Uterus (tissue), 4 donors: ENCODE measurements at places on chromosomes 6 and 20.

DNA sequence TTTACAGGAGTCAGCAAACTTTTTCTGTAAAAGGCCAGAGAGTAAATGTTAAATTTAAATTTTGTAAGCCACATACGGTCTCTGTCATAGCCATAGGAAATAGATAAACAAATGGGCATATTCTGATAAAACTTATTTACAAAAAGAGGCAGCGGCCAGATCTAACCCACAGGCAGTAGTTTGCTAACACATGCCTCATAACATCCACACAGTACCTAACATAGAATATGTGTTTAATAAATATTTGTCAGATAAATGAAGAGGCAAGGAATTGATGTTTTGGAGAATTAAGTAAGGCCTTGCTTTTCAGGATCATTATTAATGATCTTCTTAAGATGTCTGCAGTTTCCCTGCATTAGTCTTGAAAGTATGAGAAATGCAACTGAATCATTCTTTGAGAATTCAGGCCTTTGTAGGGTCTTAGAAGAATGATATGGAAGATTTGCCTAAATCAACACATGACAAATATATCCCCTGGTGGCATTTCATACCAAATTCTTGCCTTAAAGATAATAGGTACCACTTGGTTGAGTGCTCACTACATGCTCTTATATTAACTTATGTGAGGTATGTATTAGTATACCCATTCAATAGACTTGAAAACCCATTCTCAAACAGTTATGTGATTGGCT, 39.3 kb upstream of the TRAM2 start:
- DNase-seq = no peak
- no peaks in the 10 kb centered on the region for H3K4me1 ChIP-seq
- H3K27ac ChIP-seq = no peak overlapping the region
- no peaks in the 10 kb centered on the region for H3K36me3 ChIP-seq

DNA sequence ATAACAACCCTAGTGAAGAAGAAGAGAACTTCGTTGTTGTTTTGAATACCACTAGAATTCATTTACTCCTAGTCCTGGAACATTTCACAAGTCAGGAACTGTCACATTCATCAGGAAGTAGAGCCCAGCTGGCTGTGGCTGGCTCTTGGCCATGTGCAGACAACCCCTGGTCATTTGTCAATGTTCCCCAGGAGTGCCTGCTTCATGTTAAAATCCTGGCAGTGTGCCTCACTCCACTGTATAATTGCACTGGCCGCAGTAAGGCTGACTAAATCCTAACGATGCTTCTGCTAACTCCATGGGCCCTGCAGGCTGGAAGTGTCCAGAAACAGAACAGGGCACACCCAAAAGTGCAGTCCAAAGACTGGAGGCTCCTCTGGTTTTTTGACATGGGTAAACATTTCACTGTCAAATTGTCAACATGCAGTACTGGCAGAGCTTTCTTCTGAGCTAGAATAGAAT, 41.5 kb upstream of the ADGRF1 start:
- DNase-seq = peak; percentile 97
- no peaks in the 10 kb centered on the region for H3K36me3 ChIP-seq
- H3K27ac ChIP-seq = peak overlapping the region; percentile 52
- no peaks in the 10 kb centered on the region for H3K4me1 ChIP-seq

GRCh38 chr20:51532577-51533191, 9.8 kb downstream of the NFATC2 start:
- H3K4me1 ChIP-seq = no peaks in the 10 kb centered on the region
- DNase-seq = no peak
- no peak overlapping the region for H3K4me3 ChIP-seq

- no peak overlapping the region for H3K27ac ChIP-seq
- H3K4me1 ChIP-seq = no peaks in the 10 kb centered on the region
- no peak for DNase-seq
- no peaks in the 10 kb centered on the region for H3K36me3 ChIP-seq
Measured at GRCh38 chr6:105985098-105985815, 100.9 kb upstream of the PRDM1 start.

DNA sequence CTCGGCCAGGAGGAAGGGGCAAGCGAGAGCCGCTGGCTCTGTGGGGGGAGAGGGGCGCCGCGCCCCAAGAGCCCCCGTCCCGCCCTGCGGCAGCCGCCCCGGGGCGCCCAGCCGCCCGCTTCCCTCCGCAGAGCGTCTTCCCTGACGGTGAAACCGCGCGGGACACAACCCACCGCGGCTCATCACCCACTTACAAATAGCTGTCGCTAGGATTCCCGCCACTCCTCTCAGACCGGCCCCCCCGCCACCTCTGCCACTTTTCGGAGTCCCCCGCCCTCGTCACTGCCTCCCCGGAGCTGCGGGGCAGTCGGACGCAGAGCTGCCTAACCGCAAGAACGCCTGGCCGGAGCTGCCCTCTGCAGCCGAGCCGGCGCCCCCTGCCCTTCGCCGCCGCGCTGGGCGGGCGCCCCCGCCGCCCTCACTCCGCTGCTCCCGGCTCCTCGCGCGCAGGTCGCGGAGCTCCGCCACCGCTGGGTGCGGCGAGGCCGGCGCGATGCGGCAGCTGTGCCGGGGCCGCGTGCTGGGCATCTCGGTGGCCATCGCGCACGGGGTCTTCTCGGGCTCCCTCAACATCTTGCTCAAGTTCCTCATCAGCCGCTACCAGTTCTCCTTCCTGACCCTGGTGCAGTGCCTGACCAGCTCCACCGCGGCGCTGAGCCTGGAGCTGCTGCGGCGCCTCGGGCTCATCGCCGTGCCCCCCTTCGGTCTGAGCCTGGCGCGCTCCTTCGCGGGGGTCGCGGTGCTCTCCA, at the start of gene SLC35D3:
Gene SLC35D3 (plus strand): TSS at position 366 of the 749 bp plus-strand sequence. CDS start 128 bp downstream, at position 494.
- H3K36me3 ChIP-seq = no peaks in the 10 kb centered on the region
- no peaks in the 10 kb centered on the region for H3K4me1 ChIP-seq
- H3K27me3 ChIP-seq = peaks cover 19% of the 10 kb centered on the region

DNA sequence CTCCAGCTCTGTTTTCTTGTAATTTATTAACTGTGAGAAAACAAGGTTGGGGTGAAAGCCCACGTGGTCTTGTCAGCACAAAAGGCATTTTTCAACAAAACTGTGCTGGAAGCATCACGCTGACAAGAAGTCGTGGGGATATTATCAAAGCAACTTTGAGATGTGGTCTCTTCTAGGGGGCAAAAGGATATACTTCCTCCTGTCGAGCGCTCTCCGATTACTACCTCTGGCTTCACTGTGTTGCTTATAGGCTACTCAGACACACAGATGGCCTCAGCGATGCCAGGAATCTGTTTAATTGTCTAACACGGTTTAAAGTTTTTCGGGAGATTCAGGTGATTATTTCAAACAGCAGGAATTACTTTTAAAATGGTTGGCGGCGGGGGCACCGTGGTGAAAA, 275.9 kb upstream of the SOX4 start:
- DNase-seq = no peak
- H3K27ac ChIP-seq = no peak overlapping the region
- H3K4me3 ChIP-seq = no peak overlapping the region
- H3K36me3 ChIP-seq = no peaks in the 10 kb centered on the region
- no peaks in the 10 kb centered on the region for H3K4me1 ChIP-seq

- H3K4me3 ChIP-seq = no peak overlapping the region
- H3K36me3 ChIP-seq = no peaks in the 10 kb centered on the region
- no peak for DNase-seq
- H3K27me3 ChIP-seq = no peaks in the 10 kb centered on the region
- no peaks in the 10 kb centered on the region for H3K4me1 ChIP-seq
Measured at GRCh38 chr6:12592634-12593033, 123.9 kb upstream of the PHACTR1 start.

- no peak for DNase-seq
- no peak overlapping the region for H3K4me3 ChIP-seq
- no peaks in the 10 kb centered on the region for H3K27me3 ChIP-seq
Measured at GRCh38 chr6:80508885-80509630, 402.6 kb downstream of the BCKDHB start.

- no peaks in the 10 kb centered on the region for H3K27me3 ChIP-seq
- H3K36me3 ChIP-seq = no peaks in the 10 kb centered on the region
- H3K4me1 ChIP-seq = no peaks in the 10 kb centered on the region
- no peak overlapping the region for H3K4me3 ChIP-seq
- DNase-seq = no peak
Measured at GRCh38 chr6:93327857-93328256, 91.5 kb downstream of the EPHA7 start.

DNA sequence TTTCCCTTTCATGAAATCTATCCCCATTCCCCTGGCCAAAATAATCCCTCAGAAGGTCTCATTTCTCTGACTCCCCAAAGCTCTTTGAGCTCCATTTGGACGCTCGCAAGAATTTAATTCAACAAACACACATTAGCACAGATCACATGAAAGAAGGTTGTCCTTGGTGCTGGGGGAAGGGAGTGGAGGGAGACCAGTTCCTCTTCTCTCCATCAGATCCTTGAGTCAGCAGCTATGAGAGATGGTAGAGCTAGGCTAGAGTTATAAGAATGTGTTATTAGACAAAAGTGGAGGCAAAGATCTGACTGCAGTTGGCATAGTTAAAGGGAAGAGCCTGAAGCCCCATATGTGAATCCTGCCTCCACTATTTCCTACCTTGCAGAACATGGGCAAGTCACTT, 184.2 kb upstream of the CDYL start:
- H3K36me3 ChIP-seq = no peaks in the 10 kb centered on the region
- H3K4me1 ChIP-seq = no peaks in the 10 kb centered on the region
- H3K27ac ChIP-seq = no peak overlapping the region
- H3K27me3 ChIP-seq = no peaks in the 10 kb centered on the region

- no peaks in the 10 kb centered on the region for H3K4me1 ChIP-seq
- H3K27ac ChIP-seq = no peak overlapping the region
- no peaks in the 10 kb centered on the region for H3K36me3 ChIP-seq
- no peak for DNase-seq
- H3K27me3 ChIP-seq = no peaks in the 10 kb centered on the region
- no peak overlapping the region for H3K4me3 ChIP-seq
Measured at GRCh38 chr6:38460186-38460585, 179.5 kb downstream of the BTBD9 start.

DNA sequence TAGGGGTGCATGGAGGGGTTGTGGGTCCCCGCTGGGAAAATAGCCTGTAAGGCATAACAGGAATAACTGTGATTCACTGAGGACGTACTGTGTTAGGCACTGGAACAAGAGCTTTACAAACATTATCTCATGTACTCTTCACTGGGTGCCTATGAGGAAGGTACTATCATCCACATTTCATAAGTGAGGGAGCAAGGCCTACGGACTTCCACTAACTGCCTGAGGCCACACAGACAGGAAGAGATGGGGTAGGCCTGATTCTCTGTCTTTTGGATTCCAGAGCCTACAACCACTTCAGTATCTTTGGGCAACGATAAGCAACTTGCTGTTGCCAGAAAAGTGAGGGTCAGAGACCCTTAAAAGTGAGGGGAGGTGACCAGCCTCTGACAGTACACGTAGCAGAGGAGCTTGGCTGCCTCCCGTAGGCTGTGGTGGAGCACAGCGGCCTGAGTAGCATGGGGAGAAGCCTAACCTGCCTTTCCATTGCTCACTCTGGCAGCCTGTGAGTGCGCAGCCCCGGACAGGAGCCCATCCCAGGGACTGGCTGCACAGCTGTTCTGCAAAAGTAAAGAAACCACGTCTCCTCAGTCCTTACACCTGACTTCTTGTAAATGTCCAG, 30.4 kb downstream of the PSMB1 start:
- H3K27me3 ChIP-seq = no peaks in the 10 kb centered on the region
- no peaks in the 10 kb centered on the region for H3K36me3 ChIP-seq
- no peak overlapping the region for H3K27ac ChIP-seq
- H3K4me3 ChIP-seq = no peak overlapping the region
- no peaks in the 10 kb centered on the region for H3K4me1 ChIP-seq

DNA sequence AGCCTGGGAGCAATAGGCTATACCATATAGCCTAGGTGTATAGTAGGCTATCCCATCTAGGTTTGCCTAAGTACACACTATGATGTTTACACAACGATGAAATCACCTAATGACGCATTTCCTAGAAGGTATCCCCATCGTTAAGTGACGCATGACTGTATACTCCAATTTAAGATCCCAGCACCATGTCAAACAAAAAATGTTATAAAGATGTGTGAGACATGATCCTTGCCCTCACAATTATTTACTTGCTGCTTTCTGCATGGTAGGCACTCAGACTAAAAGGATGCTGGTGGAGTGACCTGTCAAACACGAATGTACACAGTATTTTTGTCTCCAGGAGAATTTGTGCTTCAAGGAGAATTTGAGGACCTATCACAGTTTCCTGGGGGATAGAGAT, 32.3 kb downstream of the SNAP25 start:
- no peak overlapping the region for H3K27ac ChIP-seq
- H3K36me3 ChIP-seq = no peaks in the 10 kb centered on the region
- no peaks in the 10 kb centered on the region for H3K27me3 ChIP-seq
- no peak for DNase-seq

DNA sequence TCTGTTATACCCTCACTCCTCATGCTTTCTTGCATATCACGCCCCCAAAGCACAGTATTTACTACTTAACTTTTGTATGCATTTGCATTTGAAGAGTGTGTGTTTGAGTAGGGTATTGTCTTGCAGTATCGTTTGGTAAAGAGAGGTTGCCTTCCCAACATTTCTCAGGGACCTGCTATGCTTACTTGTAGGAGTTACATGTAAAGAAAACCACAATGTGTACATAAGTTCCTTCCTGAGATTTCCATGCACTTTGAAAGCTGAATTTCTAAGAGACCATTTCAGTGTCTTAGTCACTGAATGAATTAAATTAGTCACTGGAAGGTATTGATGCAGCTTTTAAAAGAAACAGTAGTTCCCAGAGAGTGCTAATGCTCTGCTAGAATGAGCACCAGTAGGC, 159.3 kb upstream of the LAMA2 start:
- DNase-seq = no peak
- no peak overlapping the region for H3K4me3 ChIP-seq
- no peak overlapping the region for H3K27ac ChIP-seq
- H3K4me1 ChIP-seq = no peaks in the 10 kb centered on the region

DNA sequence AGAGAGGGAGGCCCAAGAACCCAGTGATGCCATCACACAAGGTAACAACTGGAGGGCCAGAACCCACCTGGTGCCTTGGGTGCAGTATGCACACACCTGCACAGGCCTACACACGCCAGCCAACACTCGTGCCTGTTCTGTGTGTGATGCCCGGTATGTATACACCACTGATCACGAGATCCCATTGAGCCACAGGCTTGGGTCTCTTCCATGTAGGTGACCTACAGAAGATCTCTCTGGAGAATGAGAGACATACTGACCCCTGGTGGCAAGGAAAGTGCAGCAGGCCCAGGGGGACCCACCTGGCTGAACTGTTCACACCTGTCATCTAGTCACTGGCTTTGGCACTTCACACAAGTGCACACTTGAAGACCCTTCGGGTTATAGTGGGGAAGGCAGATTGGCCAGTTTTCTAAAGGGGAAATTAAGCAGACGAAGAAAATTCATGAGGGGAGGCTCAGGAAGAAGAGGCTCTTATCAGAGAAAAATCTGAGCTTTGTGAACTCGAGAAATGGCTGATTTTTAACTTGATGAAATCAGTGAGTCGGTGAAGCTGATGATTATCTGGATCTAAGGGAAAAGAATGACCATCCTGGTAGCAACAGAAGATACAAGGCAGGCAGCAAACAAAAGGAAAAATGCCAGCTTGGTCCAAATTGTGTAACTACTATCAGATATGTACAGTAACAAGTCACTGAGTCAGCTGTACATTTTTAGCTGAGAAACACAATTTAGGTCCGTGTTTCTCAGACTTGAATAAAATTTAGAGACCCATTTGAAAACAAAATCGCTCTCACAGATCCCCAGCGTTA, 69.1 kb upstream of the PBOV1 start:
- DNase-seq = no peak
- no peak overlapping the region for H3K4me3 ChIP-seq
- no peaks in the 10 kb centered on the region for H3K4me1 ChIP-seq
- no peaks in the 10 kb centered on the region for H3K36me3 ChIP-seq

- peak; percentile 90 for DNase-seq
- peaks cover 6% of the 10 kb centered on the region for H3K4me1 ChIP-seq
- H3K36me3 ChIP-seq = no peaks in the 10 kb centered on the region
- H3K27ac ChIP-seq = peak overlapping the region; percentile 84
Measured at GRCh38 chr20:44609516-44610312, 27.3 kb downstream of the PKIG start.
